Airway epithelial cell (primary cell): ENCODE measurements at places on chromosomes 7 and 10. TPM values are rescaled to one million over a fixed set of nuclear protein-coding genes. Genes with fewer than 3 reads are reported as not detected.

The LRRN3 gene
- 0.07 TPM in 1 of 2 replicates, not detected in the other for total RNA-seq

The PGAM1 gene
- 946 and 1,057 TPM in 2 replicates for total RNA-seq

The TMEM176B gene
- not detected in 2 replicates for total RNA-seq

The ZNF488 gene
- 2.3 TPM in 2 replicates for total RNA-seq

The NOS3 gene
- total RNA-seq = 0.49 and 0.51 TPM in 2 replicates

The TRIM50 gene
- not detected in 2 replicates for total RNA-seq

The BRAF gene
- total RNA-seq = 6.6 and 11.6 TPM in 2 replicates

The CYP2C19 gene
- 0.14 TPM in 1 of 2 replicates, not detected in the other for total RNA-seq

The SPDYE11 gene
- not detected in 2 replicates for total RNA-seq

The LHFPL3 gene
- total RNA-seq = not detected in 2 replicates
